ENCODE measurements at places on chromosomes 16 and 17.
A peak's percentile ranks its signal among the peaks of the same experiment; 100 is the strongest.

DNA sequence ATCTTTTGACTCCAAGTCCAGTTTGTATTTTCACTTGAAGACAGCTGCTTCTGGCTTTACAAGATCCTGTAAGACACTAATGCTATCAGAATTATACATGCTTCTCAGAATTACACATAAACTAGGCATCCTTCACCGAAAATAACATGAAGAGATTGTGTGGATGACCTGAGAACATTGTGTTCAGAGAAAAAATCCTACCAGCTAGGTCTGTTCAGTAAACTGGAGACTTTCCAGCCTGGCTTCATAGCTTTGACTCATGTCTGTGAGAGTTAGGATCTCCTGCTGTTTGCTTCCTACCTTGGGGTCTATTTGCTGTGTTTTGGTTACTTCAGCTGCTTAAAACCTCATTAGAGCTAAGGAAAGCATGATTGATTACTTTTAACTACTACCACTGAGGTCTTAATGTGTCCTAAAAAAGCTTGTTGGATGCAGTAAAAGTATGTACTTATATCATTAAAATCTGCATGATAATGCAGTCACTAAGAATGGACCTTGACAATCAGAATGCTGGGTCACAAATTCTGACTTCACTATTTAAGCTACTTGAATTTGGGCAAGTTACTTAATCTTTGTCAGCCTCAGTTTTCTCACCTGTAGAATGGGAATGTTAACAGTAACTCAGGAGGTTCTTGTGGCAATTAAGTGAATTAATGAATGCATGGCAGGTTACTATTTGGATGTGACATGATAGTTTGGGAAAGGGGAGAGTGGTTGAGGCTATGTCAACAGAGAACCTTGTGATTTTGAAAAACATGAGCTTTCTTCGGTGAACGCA, 8.0 kb upstream of the MYH13 start:
- DNase-seq: no peak

GRCh38 chr17:74210191-74211140, 2.9 kb upstream of the TTYH2 start:
- peak; percentile 67 for DNase-seq

DNA sequence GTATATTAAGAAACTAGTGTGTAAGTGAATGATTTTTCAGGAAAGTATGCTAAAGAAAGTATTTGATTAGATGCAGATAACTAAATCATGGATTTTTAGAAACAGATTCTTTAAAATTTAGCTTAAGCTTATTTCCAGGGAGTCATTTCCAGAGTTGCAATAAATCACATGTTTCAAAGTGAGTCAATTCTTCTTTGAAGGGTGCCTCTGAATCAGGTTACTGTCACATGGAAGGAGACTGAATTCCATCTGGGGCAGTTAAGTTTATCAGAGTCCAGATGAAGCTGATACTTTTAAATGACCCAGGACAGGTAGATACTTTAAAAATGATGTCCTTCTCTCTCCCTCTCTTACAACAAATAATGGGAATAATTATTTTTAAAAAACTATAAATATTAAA, 5.0 kb downstream of the MFSD11 start:
- DNase-seq: no peak

DNA sequence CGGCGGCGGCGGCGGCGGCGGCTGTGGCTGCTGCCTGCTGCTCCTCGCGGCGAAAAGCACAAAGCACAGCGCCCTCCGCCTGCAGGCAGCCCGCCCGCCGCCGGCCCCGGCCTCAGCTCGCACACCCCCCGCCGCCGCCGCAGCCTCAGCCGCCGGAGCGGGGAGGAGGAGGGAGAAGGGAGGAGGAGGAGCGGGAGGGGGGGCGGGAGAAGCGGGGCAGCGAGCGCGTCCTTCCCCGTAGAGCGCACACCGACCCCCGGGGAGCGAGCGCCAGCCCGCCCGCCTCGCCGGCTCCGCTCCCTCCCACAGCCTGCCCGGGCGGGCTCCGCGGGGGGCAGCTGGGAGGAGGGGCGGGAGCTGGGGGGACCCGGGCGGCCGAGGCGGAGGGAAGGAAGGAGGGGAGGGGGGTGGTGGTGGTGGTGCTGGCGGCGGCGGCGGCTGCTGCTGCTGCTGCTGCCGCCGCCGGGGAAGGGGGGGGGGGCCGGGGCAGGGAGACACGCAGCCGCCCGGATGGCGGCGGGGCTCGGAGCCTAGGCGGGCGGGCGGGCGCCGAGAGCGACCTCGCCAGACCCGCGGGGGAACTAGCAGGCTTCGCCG, at the start of gene UBTF:
Gene UBTF, minus strand, starts transcription at position 60 of the 597 bp plus-strand sequence. CDS start 1,446 bp downstream, outside the sequence.
- peak; percentile 45 for DNase-seq

GRCh38 chr17:73463821-73464220, 152.0 kb upstream of the CDC42EP4 start:
- DNase-seq: no peak

- no peak for DNase-seq
These were observed 13.4 kb downstream of the FBF1 start for GRCh38 chr17:75927286-75927922.

- DNase-seq: no peak
These were observed 39.5 kb downstream of the MRM1 start for GRCh38 chr17:36640836-36641235.

GRCh38 chr16:19430345-19430744, 12.7 kb downstream of the TMC5 start:
- no peak for DNase-seq

DNA sequence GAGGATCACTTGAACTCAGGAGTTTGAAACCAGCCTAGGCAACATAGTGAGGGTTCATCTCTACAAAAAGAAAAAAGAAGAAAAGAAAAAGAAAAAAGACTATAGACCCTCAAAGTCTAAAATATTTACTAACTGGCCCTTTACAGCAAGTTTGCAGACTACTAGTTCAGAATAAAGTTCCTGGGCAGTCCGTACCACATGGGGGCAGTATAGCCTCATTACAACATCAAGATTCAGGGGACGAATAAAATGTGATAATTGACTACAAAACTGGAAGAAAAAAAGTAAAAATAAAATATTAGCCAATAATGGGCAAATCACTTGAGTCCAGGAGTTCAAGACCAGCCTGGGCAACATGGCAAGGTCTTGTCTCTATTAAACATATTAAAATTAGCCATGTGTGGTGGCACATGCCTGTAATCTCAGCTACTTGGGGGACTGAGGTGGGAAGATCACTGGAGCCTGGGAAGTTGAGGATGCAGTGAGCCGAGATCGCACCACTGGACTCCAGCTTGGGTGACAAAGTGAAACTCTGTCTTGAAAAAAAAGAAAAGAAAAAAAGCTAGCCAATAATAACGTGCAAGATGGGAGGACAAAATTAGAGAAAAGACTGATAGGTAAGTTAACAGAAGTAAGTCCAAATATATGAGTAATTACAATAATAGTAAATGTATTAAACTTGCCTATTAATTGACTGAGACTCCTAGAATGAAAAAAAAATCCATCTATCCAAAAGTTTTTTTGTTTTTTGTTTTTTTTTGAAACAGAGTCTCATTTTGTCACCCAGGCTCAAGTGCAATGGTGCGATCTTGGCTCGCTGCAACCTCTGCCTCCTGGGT, 129.4 kb upstream of the SEC14L1 start:
- no peak for DNase-seq

- DNase-seq: no peak
These were observed 904.8 kb downstream of the CDH8 start for GRCh38 chr16:61131447-61131846.

DNA sequence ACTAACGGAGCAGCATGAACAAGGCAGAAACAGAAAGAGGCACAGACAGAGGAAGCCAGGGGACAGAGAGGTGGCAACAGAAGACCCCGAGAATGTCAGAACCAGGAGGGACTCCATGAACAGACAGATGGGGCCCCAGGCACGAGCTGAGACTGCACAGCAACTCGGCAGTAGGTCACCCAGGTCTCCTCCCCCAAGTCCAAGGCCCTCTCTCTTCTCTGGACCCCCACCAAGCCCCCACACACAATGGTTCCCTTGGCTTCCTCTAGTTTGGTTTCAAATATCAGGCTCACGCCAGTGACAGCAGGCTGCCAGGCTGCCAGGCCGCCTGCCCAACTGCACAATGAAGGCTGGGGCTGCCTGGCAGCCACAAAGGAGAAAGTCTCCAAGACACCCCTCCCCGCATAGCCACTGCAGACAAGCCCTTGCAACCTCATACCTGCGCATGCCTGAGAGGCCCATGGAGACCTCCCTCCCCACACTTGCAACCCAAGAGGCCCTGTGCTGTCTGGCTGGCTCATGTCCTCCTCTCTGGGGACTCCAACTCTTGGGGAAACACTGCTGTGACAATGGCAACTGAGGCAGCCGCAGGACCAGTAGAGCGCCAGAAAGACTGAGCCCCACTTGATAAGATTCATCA, 54.8 kb downstream of the PIMREG start:
- no peak for DNase-seq

DNA sequence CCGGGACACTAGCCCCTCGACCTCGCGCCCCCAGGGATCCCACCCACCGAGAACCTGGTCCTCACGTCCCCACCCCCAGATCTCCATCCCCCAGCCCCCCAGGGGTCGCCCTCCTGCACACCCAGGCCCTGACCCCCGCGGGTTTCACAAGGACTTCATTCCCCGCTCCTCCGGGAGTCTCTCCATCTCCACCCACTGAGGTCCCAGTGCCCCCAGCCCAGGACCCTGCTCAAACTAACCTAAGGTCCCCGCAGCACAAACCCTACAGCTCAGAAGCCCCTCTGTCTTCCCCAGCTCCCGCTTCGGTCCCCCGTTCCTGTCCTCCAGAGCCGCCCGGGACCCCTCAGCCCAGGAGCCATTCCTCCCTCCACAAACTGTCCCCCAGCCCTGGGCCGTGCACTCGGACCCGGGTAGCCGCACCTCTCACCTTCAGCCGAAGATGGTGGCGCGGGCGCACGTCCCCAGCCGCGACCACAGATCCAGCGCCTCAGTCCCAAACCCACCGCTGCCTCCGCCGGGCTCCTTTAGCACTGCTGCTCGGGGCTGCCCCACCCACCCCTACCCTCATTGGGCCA, at the start of gene MYH10:
Gene MYH10, minus strand, starts transcription at position 499 of the 575 bp plus-strand sequence. CDS start 7,479 bp downstream, outside the sequence.
- DNase-seq: no peak

DNA sequence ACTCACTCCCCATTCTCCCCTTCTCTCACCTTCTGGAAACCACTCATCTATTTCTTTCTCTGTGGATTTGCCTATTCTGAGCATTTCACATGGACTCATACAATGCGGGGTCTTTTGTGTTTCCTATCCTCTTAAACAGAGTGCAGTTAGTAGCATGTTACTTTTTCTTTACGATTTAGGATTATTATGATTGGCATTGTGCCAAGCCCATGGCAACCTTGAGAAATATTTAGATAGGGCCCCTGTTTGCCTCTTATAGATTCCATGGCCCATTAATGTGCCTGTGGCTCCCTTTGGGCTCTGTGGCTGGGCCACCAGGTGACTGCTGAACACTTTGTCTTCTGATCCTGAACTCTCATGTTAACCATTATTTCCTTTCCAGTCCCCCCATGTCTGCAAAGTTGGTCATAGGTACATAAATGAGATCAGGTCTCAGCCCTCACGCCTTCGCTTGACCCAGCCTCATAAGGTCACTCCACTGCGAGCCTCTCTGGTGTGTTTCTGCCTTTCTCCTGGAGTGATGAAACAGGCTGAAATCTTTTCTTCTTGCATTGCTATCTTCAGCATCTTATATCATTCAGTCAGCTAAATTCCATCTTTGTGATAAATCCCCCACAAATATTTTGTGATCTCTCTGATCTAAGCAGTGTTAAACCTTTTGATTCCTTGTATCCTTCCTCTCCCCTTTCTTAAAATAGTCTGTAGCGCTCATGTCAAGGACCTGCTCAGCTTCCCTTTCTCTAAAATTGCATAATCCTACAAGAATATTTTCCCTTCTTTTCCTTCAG, 44.0 kb downstream of the MYH3 start:
- no peak for DNase-seq

GRCh38 chr16:55325080-55325447, 1.1 kb downstream of the IRX6 start:
- no peak for DNase-seq

DNA sequence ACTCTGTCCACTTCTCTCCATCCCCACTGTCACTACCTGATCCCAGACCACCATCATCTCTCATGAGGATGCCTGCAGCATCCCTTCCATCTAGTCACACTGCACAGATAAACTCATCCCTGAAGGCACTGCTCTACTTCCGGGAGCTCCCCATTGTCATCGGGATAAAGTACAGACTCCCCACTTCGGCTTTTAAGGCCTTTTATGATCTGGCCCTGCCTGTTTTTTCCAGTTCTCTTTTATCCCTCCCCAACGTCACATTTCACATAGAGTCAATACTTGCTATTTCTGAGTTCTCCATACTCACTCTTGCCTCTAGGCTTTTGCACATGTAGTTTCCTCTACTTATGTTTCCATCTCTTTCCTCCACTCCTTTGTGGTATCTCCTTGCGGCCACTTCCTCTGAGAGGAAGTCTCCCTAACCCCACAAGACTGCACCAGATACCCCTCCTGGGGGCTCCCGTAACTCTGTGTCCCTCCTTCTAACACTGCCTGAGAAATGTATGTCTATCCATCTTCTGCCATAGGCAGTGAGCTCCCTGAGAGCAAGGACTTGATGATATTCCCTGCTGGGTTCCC, 66.9 kb downstream of the COPRS start:
- no peak for DNase-seq

- no peak for DNase-seq
These were observed 2.9 kb downstream of the SRL start for GRCh38 chr16:4239020-4239419.

- no peak for DNase-seq
These were observed 58.5 kb downstream of the BANP start for GRCh38 chr16:88009563-88010342.

DNA sequence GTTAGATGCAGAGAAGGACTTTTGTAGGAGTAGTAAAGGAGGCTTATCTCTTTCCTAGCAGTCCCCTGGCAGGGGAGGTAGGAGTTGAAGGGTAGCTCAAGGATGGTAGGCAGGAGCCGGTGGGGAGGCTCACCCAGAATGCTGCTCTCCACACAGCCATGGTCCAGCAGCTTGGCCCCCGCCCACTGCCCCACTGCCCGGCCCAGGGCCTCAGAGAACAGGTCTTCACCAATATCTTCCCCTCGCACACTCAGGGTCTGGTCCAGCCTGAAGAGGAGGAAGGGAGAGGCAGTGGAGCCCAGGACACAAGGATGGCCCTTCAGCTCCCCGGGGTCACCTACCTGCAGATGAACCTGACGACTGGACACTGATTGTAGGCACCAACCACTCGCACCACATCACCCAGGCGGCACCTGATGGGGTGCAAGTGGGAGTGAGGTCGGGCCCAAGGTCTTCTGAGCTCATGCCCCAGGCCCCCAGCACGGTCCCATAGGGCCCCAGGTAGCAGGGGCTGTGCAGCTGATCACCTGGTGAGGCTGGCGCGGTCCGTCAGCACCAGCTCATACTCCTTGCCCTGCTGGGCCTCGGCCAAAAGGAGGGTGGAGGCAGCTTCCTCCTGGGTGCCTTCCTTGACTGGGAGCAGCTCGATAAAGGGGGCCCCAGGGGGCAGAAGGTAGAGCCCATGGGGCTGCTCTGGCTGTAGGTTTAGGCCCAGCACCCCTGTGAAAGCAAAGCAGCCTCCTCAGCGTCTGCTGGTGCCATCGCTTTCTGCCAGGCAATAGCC, 3.6 kb downstream of the GHDC start:
- DNase-seq: no peak

DNA sequence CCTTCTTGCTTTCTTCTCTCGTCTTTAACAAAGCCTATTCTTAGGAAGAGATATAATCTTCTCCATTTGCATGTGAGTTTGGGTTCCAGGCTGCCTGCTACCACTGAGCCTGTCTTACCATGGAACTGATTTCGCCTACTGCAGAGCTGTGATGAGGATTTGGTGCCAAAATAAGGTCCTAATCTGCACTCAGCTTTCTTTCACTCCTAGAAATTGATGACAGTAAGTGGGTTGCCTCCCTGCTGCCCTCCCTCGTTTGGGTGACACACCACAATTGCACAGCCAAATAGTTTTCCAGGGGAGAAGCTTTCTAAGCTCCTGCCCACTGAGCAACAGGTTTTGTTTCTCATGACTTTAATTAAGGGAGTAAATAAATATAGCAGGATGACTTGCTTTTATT, 25.1 kb upstream of the ASIC2 start:
- no peak for DNase-seq
